Stimulated activated CD8-positive, alpha-beta memory T cell treated with anti-CD3 and anti-CD28 coated beads, Interleukin-7, amount 100 ng/mL, for 1 hour (primary cell): ENCODE measurements at places on chromosomes 16 and 17.

- no peak for DNase-seq
Observed at GRCh38 chr16:80300876-80301275, 239.9 kb upstream of the DYNLRB2 start.

- DNase-seq, result no peak
Observed at GRCh38 chr17:72162569-72162968, 41.7 kb downstream of the SOX9 start.

- no peak for DNase-seq
Observed at GRCh38 chr16:49867234-49867633, 11.3 kb upstream of the ZNF423 start.

- DNase-seq, result no peak
Observed at GRCh38 chr16:88702371-88703210, 3.6 kb downstream of the RNF166 start.

DNA sequence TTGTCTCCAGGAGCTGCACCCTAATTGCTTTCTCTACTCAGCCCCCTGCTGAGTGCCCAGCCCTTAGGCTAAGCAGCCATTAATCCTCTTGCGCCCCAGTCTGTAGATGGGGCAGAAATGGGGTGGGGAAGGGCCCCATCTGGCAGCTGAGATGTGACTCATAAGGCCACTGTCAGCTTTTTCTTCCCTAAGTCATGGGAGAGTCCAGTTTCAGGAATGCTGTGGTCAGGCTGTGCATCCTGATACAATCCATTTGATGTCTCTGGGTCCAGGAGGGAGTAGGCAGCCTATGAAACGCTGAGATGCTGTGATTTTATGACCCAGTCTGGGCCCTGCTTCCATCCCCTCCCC is 12.3 kb downstream of the PLXDC1 start:
- DNase-seq, result no peak

- no peak for DNase-seq
Observed at GRCh38 chr16:73298562-73298961, 250.6 kb upstream of the ZFHX3 start.

DNA sequence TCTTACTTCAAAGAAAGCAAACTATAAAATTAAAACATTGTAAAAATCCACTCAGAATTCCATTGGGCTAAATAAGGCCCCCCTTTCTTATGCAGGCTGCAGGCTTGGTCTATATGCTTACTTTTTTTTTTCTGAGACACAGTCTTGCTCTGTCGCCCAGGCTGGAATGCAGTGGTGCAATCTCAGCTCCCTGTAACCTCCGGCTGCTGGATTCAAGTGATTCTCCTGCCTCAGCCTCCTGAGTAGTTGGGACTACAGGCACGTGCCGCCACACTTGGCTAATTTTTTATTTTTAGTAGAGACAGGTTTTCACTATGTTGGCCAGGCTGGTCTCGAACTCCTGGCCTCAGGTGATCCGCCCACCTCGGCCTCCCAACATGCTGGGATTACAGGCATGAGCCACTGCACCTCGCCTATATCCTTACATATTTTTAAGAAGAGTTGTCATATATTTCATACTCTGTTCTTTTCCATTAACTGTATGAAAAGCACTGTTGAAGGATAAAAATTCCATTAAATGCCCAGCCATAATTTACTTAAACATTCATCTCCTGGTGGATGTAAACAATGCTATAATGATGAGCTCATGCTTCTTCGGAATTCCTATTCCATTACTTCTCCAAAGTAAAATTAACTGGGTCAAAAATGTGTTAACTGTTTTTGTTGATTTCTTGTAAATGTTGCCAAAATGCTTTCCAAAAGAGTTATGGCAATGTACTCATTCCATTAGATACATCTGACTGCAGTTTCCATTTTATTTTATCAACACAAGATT is 17.8 kb downstream of the SNN start:
- no peak for DNase-seq

- DNase-seq, result no peak
Observed at GRCh38 chr16:8713635-8714172, 39.3 kb downstream of the ABAT start.

- peak; percentile 17 for DNase-seq
Observed at GRCh38 chr16:3578610-3579551, 1.7 kb upstream of the NLRC3 start.

GRCh38 chr17:4509401-4509800 is 10.7 kb downstream of the SPNS2 start:
- no peak for DNase-seq

- no peak for DNase-seq
Observed at GRCh38 chr17:47291242-47291873, 32.4 kb upstream of the EFCAB13 start.

- DNase-seq, result no peak
Observed at GRCh38 chr16:12903407-12904328, 2.3 kb downstream of the SHISA9 start.

GRCh38 chr17:1882836-1883235 is 53.0 kb downstream of the RPA1 start:
- DNase-seq, result no peak

DNA sequence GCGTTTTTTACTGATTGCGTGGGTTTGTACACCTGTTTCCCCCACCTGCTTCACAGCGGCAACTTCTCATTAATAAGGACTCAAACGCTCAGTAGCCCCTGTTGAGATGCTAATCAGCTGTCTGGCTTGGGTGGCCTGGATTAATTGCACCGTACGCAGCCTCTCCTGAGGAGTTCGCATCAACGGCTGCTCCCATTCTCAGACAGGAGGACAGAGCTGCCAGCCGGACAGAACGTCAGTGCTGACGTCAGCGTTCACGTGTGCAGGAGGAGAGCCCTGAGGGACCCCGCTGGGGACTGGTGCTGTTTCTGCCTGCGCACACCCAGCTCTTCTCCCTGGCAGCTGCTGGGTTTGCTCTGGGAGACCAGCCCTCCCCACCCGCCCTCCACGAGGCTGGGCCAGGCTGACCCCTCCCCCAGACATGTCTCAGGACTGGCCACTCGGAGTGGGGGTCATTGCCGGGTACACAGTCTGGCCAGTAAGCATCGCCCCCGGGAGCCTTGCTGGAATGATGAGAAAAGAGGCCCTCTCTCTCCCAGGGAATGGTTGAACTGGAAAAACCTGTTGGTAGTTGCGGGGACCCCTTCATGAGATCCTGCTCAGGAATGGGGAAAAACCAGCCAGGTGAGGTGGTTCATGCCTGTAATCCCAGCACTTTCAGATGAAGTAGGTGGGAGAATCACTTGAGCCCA is 5.7 kb upstream of the BANP start:
- DNase-seq, result no peak

DNA sequence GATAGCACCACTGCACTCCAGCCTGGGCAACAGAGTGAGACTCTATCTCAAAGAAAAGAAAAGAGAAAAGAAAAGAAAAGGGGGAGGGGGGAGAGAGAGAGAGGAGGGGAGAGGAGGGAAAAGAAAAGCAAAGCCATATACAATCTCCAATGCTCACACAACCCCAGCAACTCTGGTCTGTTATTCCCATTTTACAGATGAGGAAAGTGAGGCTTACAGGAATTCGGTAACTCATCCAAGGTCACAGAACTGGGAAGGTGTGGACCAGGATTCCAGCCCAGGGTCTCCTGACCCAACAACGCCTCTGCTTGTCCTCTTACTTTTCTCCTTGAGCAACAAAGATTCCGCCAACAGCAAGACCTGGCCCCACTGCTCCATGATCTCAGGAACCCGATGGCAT is 13.0 kb downstream of the PLA2G10 start:
- no peak for DNase-seq

GRCh38 chr17:81667754-81668153 is 1.2 kb downstream of the CCDC137 start:
- DNase-seq, result no peak

- no peak for DNase-seq
Observed at GRCh38 chr16:3101018-3101840, 2.1 kb upstream of the ZSCAN10 start.

- no peak for DNase-seq
Observed at GRCh38 chr16:86101137-86101896, 202.4 kb downstream of the IRF8 start.
